ENCODE measurements at places on chromosomes 12 and 14. TPM values are rescaled to one million over a fixed set of nuclear protein-coding genes. Genes with fewer than 3 reads are reported as not detected.

DNA sequence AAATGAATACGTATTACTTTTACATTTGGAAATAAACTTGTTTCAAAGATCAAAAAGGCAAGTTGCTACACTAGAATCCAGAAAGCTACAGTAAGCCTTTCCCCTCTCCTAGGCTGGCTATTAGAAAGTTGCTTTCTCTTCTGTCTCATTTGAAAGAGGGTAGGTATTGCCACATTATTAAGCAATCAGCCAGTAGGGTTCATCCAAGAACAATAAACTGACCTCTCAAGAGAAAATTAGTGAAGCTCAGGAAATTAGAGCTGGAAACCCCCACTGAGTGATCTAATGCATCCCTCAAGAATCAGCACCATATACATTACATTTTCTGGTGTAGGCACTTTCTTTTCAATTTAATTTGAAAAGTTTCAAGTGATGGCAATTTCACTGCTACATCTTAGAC lies 4.5 kb upstream of the TMEM233 start:
- DNase-seq: no peak

DNA sequence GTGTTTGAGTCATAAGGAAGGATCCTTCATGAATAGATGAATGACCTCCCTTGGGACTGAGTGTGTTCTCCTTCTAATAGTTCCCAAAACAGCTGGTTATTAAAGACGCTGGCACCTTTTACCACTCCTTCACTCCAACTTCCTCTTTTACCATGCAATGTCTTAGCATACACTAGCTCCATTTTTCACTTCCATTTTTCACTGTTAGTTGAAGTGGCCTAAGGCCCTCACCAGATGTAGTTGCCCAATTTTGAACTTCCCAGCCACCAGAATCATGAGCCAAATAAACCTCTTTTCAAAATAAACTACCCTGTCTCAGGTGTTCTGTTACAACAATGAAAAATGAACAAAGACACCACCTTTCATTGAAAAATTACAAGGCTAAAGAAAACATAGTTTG lies 64.7 kb downstream of the GPR65 start:
- no peak for DNase-seq

DNA sequence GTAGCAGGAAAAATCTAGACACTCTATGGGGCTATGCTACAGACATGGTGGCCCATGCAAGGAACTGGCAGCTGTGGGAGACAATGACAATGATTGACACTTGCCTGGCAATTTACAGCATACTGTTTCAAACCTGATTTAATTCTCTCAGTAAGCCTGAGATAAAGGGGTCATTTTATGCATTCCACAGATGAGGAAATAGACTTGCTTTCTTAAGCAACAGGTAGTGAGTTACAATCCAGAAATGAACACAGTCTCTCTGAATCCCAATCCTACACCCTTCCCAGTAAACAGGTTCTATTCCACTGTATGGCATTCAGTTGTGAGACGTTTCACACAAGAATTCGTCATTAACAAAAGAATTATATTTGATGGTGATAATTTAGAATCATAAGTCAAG lies 15.5 kb upstream of the PCNX1 start:
- DNase-seq: no peak

GRCh38 chr12:116426391-116427136 lies 132.6 kb upstream of the MAP1LC3B2 start:
- no peak for DNase-seq

GRCh38 chr12:13588574-13588973 lies 392.0 kb downstream of the EMP1 start:
- no peak for DNase-seq

DNA sequence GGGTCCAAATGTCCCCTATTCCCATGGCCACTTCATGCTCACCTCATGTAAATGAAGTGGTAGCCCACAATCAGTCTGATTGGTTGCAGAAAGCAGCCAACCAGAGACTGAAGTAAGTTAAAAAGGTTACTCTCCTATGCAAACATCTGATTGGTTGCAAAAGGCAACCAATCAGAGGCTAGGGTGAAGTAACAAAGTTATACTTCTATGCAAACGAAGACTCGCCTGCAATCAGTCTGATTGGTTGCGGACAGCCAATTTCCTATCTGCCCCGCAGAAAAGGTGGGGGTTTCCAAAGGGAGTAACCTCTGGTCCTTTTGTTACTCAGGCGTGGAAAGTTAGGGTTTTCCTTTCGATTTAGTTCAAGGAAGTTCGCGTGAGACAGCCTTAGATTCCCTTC lies 208.1 kb upstream of the NEDD1 start:
- DNase-seq: no peak

DNA sequence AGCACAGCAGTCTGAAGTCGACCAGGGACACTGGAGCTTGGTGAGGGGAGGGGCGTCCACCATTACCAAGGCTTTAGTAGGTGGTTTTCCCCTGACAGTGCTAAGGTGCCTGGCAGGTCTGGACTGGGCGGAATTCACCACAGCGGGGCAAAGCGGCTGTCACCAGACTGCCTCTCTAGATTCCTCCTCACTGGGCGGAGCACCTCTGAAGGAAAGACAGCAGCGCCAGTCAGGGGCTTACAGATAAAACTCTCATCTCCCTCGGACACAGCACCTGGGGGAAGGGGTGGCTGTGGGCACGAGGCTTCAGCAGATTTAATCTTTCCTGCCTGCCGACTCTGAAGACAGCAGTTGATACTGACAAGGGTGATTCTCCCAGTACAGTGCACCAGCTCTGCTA lies 39.1 kb downstream of the DDHD1 start:
- no peak for DNase-seq

DNA sequence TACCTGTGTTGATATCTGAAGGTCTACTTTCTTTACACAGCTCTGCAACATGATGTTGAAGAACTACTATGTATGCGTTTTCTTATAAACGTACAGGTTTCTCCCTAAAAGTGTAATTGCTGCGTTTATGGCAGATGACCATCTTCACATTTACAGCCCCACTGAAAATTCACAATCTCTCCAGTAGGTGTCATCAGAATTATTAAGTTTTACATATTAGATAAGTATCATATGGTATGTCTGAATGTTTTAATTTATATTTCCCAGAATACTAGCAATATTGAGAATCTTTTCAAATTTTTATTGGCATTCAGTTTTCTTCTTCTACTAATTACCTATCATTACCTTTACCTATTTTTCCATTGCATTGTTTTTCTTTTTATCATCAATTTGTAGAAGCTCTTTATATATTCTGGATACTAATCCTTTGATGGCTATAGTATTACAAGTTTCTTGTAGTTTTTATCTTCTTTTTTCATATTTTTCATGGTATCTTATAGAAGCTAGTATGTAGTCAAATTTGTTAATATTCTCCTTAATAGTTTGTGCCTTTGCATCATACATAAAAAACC lies 123.5 kb downstream of the CAPZA3 start:
- DNase-seq: no peak

GRCh38 chr12:55676707-55677106 lies 31.0 kb downstream of the ITGA7 start:
- DNase-seq: no peak

GRCh38 chr14:69868363-69868963 lies 10.8 kb upstream of the SMOC1 start:
- DNase-seq: no peak

GRCh38 chr14:61281186-61281947 lies at the start of gene TMEM30B:
TMEM30B (minus strand) TSS chr14:61281338; CDS start chr14:61281147, 191 bp downstream.
- DNase-seq: no peak

GRCh38 chr12:11714626-11715025 lies 65.2 kb downstream of the ETV6 start:
- DNase-seq: no peak

DNA sequence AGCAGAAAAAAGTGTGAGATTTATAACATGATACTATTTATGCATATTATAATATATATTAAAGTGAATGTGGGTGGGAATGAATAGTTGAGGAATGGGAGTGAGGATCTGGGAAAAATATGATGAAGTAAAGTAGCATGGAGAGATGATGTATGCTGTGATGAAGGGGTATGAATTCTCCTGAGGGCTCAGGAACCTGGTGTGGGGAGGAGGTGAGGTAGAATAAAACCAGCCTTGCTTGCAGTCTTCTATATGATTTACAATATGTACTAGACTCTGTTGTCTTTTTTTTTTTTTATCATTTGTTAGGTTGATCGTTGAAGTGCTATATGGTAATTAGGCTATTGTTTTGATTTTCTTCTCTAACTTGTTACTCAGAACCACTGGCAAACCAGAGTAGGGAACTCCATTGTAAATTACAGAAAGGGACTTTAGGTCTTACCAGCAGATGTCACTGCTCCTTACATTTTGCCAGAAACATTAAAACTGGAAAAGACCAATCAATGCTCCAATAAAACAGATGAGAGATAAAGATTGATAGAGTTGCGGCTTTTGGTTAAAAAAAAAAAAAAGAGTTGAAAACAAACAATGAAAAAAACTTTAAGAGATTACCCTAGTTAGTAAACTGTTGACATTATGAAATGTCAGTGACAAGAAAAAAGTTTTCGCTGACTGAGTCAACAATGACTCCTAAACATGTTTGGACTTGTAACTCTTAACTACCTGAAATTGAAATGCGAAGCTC lies 39.9 kb downstream of the ATL1 start:
- DNase-seq: no peak

DNA sequence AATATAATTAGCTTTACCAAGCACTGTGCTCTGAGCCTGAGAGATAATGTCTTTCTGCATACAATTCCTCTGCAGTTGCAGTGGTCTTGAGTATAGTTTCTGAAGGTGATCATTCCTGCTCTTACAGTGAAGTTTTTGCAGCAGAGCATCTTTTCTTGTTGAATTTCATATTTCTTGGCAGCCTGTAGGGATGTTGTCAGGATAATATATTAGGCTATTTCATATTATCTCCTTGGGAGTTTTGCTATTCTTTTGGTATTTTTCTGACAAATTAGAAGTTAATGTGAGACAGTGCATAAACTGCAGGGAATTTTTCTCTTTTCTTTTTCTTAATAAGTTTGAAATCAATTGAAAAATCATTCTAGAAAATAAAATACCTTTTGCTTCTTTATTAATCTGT lies 1502.6 kb upstream of the FLRT2 start:
- DNase-seq: no peak

- no peak for DNase-seq
Measured at GRCh38 chr12:6770600-6770999, 1.7 kb upstream of the LAG3 start.

GRCh38 chr12:24760606-24761378 lies 188.1 kb downstream of the BCAT1 start:
- DNase-seq: no peak

DNA sequence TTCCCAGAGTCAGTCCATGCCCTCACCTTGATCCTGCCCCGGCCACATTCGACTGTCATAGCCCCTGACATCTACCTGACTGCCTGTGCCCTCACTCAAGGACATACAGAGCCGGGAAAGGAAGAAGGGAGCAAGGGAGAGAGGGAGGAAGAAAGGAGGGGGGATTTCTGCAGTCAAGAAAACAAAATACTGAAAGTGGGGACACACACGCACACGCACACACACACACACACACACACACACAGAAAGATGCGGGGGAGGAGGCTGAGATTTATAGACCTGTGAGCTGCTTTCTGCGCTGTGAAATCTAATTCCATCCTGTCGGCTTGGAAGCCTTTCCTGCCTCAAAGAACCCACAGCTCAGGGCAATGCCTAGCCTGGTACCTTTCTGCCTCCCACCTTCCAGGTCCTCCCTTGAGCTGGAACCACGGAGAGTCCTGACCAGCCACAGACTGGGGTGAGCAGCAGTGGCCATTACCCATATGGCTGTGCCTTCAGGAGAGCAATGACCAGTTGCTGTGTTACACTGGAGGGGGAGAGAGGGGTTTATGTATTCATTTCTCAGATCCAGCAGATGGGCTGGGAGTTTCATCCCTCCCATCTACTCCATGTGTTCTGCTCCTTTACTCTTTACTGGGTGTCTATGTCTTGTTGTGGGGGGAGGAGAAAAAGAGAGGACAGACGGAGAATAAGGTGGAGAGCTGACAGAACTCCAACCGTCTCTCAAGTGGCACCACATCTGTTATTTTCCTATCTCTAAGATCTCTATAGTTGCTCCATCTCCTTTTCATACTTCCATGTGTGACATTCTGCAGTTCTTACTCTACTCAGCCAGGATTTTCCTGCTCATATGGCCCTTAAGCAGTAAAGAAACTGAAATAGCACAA lies 12.9 kb downstream of the C14orf93 start:
- no peak for DNase-seq

GRCh38 chr12:101783150-101783549 lies 43.9 kb upstream of the SYCP3 start:
- no peak for DNase-seq

TMTC1 gene
- polyA plus RNA-seq: 23.9 TPM

FAM216A gene
- polyA plus RNA-seq: 16.4 TPM

LALBA gene
- not detected for polyA plus RNA-seq
